Smooth muscle cell of bladder (primary cell): ENCODE measurements at places on chromosomes 2 and 18. TPM values are rescaled to one million over a fixed set of nuclear protein-coding genes. Genes with fewer than 3 reads are reported as not detected.

CRYGC gene
- not detected in 2 replicates for total RNA-seq

PRSS56 gene
- not detected in 2 replicates for total RNA-seq

DAPL1 gene
- not detected in 2 replicates for total RNA-seq

GTF2A1L gene
- total RNA-seq: 0.09 and 3.6 TPM in 2 replicates

TEKT4 gene
- total RNA-seq: not detected in 2 replicates

CHRND gene
- not detected in 2 replicates for total RNA-seq

PLGLB2 gene
- 0.14 and 1.1 TPM in 2 replicates for total RNA-seq

SOCS6 gene
- total RNA-seq: 49.5 and 54.5 TPM in 2 replicates

FBXO36 gene
- 2.3 and 3.8 TPM in 2 replicates for total RNA-seq

GKN2 gene
- not detected in 2 replicates for total RNA-seq

EFR3B gene
- total RNA-seq: 0.71 and 1.4 TPM in 2 replicates

PLGLB1 gene
- total RNA-seq: 0.43 and 1.8 TPM in 2 replicates

FLACC1 gene
- total RNA-seq: 0.28 and 0.74 TPM in 2 replicates

MC4R gene
- total RNA-seq: not detected in 2 replicates

ANKRD30BL gene
- total RNA-seq: not detected in 2 replicates

CACNB4 gene
- 1.1 and 2.8 TPM in 2 replicates for total RNA-seq

CRYGD gene
- total RNA-seq: not detected in 2 replicates

CYP27C1 gene
- total RNA-seq: 0.18 and 0.28 TPM in 2 replicates

CENPA gene
- total RNA-seq: 1.00 and 1.5 TPM in 2 replicates

KLHL41 gene
- 0.85 and 1.7 TPM in 2 replicates for total RNA-seq

DES gene
- total RNA-seq: 0.71 and 3.7 TPM in 2 replicates

RAPGEF4 gene
- total RNA-seq: 0.43 and 1.9 TPM in 2 replicates

COL4A3 gene
- under 0.01 and 0.18 TPM in 2 replicates for total RNA-seq

TSPYL6 gene
- not detected in 2 replicates for total RNA-seq

MOGAT1 gene
- total RNA-seq: not detected in 2 replicates

CXCR1 gene
- not detected in 2 replicates for total RNA-seq

HMSD gene
- under 0.01 TPM in 2 replicates for total RNA-seq

CTIF gene
- 31.4 and 43.4 TPM in 2 replicates for total RNA-seq

MCM6 gene
- 7.1 and 8.2 TPM in 2 replicates for total RNA-seq

SERPINB3 gene
- 0.28 TPM in 1 of 2 replicates, not detected in the other for total RNA-seq

EMILIN1 gene
- 203 and 242 TPM in 2 replicates for total RNA-seq
